ENCODE measurements at places on chromosomes 2 and 18.

GRCh38 chr2:141468761-141469160 lies 662.1 kb downstream of the LRP1B start:
- DNase-seq: no peak

- no peak for DNase-seq
Measured at GRCh38 chr2:23699580-23699925, 227.4 kb downstream of the ATAD2B start.

GRCh38 chr2:205835251-205835791 lies 153.0 kb downstream of the NRP2 start:
- DNase-seq: no peak

- no peak for DNase-seq
Measured at GRCh38 chr2:230691005-230691647, 21.5 kb upstream of the CAB39 start.

GRCh38 chr18:10453806-10454680 lies at the start of gene APCDD1:
Gene APCDD1, plus strand, starts transcription at chr18:10454635. Its CDS starts 347 bp downstream, at chr18:10454982.
- no peak for DNase-seq

- DNase-seq: no peak
Measured at GRCh38 chr18:26711756-26712155, 153.8 kb downstream of the AQP4 start.
